ENCODE measurements at places on chromosomes 1 and 21. TPM values are rescaled to one million over a fixed set of nuclear protein-coding genes. Genes with fewer than 3 reads are reported as not detected.

AIRE gene
- total RNA-seq, result not detected

FAM151A gene
- total RNA-seq, result not detected

TMEM82 gene
- total RNA-seq, result not detected

TCP10L gene
- total RNA-seq, result 0.45 TPM

DISP3 gene
- total RNA-seq, result not detected

LAMTOR2 gene
- 74.7 TPM for total RNA-seq

GNAT2 gene
- 0.18 TPM for total RNA-seq

SLC9C2 gene
- not detected for total RNA-seq

GBP6 gene
- not detected for total RNA-seq

ZBTB18 gene
- 2.9 TPM for total RNA-seq

ZNF648 gene
- not detected for total RNA-seq

KCND3 gene
- total RNA-seq, result 0.09 TPM

NOS1AP gene
- total RNA-seq, result not detected

FCMR gene
- not detected for total RNA-seq

ZBTB8A gene
- 7.1 TPM for total RNA-seq

OR2G6 gene
- not detected for total RNA-seq

CELA2A gene
- not detected for total RNA-seq

ZFP69B gene
- 8.5 TPM for total RNA-seq

Data from fibroblast of the aortic adventitia (primary cell).